Adipocyte (in vitro differentiated cells): ENCODE measurements at places on chromosomes 11 and 22.

GRCh38 chr22:41397143-41397811 is 15.5 kb downstream of the TEF start:
- DNase-seq, result no peak

DNA sequence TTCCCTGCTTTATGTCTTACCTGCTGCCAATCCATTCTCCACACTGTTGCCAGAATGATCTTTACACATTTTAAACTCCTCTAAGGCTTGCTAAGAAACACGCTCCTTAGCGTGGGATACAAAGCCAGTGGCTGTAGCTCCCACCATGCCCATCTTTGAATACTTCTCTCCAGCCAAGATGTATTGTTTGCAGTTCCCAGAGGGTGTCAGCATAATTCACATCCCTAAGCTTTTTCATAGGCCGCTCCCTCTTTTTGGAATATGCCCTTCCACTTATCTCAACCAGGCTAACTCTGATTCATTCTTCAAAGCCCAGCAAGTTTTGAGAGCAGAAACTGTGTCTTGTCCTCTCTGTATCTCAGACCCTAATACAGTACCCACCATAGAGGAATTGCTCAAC is 8.1 kb upstream of the UPK2 start:
- DNase-seq, result no peak

DNA sequence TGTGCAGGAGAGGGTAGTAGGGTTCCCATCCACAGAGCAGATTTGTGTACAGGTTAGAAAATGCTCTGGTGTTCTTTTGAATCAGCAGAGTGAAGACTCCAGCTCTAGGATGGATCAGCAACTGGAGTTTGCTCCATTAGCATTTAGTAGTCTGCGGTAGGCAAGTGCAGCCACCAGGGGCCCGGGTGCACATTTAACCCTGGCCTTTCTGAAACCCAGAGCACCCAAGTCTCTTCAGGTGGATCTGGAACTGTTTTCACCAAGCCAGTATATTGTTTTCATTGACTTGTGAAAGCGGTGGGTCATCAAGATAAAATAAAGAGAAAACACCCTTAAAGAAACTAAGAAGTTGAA is 100.8 kb upstream of the CLPB start:
- no peak for DNase-seq

GRCh38 chr11:17692931-17693330 is 26.4 kb upstream of the MYOD1 start:
- no peak for DNase-seq

DNA sequence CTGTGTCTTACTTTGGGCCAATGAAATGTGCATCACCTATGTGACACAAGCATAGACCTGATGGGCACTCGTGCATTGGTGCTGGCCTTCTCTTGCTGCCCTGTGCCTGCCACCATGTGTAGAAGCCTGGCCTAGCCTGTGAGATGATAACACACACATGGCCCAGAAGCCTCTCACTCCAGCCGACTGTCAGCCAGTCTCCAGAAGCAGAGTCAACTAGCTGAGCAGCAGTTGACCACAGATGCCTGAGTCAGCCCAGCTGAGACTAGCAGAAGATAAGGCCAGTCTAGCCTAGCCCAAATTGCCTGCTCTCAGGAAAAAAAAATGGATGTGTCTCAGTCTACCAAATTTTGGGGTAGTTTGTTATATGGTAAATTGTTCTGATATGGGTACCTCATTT is 46.2 kb downstream of the CSNK2A3 start:
- DNase-seq, result no peak

GRCh38 chr11:45918962-45919675 is 1.4 kb upstream of the PEX16 start:
- no peak for DNase-seq

DNA sequence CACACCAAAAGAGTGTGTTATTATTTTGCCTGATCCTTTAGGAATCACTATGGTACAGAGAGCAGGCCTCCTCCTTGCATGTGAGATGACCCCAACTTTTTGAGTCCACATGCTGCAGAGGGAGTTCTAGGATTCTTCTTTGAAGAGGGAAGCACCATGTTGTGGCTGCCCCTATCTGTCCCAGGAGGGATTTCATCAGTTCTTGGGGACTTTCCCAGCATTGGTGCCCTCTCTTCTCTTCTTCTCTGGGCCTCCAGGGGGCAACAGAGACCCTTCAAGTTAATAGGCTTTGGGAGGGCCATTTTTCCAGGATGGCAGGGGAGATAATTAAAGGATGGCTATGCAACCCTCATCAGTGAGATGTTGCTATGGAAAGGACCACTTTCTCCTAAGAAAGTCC is 3.6 kb downstream of the MMP1 start:
- peak; percentile 22 for DNase-seq

GRCh38 chr11:114149689-114150407 is 90.3 kb downstream of the ZBTB16 start:
- DNase-seq, result peak; percentile 28

DNA sequence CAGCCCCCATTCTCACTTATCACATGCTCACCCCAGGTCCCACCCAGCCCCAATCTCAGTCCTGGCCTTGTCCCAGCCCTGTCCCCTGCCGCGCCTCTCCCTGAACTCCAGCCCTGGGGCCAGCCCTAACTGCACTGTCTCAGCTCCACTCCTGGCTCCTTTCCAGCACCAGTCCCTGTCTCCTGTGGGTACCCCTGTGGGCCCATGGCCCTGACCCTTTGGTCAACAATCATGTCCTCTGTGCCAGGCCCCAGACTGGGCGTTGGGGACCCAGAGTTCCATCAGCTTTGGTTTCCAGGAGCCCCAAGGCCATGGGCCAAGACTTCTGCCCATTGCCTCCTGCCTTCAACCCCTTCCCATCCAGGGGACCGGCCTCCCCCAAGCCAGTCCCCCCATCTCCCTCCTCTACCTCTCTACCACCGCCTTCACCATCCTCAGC is 757 bp downstream of the SPI1 start:
- no peak for DNase-seq

DNA sequence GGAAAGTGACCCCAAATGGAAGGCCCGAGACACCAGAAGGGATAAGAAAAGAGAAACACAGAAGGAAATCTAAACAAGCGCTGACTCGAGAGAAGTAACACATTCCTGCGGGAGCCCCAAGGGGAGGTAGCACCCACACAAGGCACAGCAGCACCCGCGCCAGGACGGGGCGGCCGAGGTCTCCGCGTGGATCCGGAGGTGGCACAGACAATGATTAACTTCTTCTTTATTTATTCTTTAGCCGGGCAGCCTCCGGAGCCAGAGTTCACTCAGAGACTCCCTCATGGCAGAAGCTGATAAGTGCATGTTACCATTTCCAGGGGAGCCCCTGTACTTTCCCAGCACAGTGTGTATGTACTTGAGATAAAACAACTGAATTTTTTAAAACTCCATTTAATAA is 5.1 kb downstream of the TOLLIP start:
- no peak for DNase-seq

DNA sequence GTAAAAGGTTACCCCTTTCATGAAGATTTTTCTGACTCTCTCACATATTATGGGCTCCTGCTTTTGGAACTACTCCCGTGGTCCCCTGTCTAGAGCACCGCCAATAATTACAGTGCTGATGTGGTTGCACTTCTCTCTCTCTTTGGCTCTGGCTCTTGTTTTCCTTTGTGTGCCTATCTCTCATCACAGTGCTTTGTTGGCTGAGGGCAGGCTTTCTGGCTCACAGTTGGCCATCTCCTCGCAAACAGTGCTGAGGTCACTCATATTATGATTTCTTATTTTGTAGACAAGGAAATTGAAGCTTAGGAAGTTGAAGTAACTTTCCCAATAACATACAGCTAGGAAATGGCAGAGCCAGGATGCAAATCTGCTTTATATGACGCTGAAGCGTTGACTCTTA is 192.5 kb downstream of the DDX10 start:
- no peak for DNase-seq

DNA sequence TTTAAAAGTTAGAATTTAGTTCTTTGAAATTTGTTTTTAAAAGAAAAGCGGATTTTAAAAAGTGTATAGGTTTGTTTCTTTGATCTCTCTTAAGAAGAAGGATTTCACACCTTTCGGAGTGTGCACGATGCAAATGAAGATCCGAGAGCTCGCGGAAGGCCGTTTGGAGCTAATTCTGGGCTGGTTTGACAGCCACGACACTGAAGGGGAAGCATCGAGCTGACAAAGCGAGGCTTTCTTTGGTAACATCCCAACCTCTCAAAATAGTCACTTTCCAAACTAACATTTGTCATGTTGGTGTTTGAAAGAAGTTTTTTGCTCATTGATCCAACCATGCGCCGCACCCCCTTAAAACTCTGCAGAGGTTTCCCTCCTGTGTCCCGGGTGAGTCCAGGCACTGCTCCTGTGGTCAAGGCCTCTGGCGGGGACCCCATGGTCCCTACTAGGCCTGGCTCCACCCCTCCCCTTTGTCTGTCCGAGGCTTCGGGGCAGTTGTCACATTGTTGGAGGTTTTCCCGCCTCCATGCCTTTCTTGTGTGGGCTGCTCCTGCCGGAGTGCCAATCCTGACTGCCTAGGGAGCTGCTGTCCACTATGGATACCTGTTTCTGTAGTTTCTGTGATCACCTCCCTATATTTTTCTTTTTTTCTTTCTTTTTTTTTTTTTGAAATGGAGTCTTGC is 39.7 kb downstream of the MPPED1 start:
- DNase-seq, result no peak

DNA sequence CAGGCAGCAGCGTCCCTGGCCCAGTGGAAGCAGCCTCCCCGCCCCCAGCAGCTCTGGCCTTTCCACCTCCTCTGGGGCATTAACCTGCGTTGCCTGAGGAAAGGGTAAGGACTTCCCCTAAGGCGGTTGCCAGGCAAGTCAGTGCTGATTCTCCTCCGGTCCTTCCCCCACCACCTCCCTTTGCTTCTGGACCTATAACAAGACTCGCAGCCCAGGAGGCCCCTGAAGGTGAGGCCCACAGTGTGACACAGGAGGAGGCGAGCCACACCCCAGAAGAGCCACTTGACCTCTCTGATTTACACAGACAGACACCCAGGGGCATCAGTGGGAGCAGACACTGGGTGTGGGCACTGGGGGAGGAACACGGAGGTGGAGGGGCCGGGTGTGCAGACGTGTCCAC is 35.4 kb downstream of the ASCL2 start:
- no peak for DNase-seq

DNA sequence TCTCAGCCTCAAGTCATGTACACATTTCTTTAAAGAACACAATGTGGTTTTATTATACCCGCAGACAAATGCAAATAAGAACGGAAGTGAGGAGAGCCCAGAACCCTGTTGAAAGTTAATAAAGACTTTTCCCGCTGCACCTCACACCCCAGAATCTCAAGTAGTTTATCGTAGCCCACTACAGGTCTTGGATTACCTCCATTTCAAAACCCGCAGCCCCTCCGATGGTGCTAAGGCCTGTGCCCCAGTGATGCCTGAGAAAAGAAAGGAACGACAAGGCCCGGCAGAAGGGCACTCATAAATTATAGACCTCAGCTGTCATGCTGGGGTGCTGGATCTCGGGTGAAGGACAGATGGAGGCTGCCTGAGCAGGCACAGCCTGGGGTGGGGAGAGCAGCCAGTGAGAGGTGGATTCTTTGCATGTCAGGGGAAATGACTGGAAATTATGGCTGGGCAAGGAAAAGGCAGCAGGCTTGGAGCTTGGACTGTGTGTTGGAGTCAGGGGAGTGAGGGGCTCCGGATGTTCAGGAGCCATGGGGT is 354.1 kb downstream of the NTM start:
- DNase-seq, result no peak

GRCh38 chr11:17725174-17725573 is 5.8 kb downstream of the MYOD1 start:
- no peak for DNase-seq

- DNase-seq, result no peak
Observed at GRCh38 chr22:23388517-23388890, 191.6 kb downstream of the IGLL1 start.

GRCh38 chr11:16049611-16050010 is 306.7 kb downstream of the SOX6 start:
- DNase-seq, result no peak

- no peak for DNase-seq
Observed at GRCh38 chr11:115745066-115745465, 240.9 kb upstream of the CADM1 start.

- DNase-seq, result no peak
Observed at GRCh38 chr11:33162831-33163230, 1.6 kb upstream of the CSTF3 start.

DNA sequence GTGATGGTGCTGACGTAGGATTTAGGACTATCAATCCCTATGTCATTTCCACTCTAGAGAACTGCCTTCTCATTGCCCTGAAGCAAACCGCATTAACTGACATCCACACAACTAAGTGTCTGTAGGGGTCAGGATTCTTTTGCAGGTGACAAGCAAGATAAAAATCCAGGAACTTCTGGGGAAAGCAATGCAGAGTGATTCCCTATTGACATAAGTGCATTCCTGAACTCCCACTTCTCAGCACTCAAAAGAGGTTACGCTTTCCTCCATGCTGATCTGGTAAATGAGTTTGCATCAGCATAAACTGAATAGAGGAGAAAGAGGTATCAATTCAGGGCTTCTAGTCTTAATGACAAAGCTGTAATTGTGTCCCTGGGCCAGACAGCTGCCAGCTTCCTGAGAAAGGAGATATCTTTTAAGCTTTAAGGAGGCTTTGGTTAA is 224.6 kb upstream of the ISX start:
- DNase-seq, result no peak

- no peak for DNase-seq
Observed at GRCh38 chr22:33796494-33796893, 123.8 kb downstream of the LARGE1 start.

- no peak for DNase-seq
Observed at GRCh38 chr11:107478922-107479321, 21.3 kb upstream of the CWF19L2 start.

DNA sequence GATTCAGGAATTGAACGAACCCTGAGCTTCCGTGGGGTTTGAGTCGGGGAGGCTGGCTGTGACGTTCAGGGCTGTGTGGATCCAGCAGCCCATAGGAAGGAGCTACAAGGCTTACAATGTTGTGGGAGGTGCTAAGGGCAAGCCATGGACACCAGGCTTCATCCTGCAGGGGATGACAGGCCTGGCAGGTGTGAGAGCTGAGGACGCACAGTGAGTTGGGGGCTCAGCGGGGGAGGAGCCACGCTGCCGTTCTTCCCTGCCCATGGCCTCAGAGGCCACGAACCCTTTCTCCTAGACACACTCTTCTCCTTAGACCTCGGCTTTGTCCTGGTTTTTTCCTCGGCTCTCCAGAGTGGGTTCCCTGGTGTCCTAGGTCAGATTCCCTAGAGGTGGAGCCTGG is 113.3 kb upstream of the SLC22A12 start:
- DNase-seq, result no peak

- DNase-seq, result no peak
Observed at GRCh38 chr11:69551963-69552362, 70.5 kb downstream of the LINC01488 start.

- no peak for DNase-seq
Observed at GRCh38 chr11:106167085-106167484, 89.6 kb downstream of the AASDHPPT start.

GRCh38 chr11:122214567-122214966 is 98.6 kb upstream of the BLID start:
- DNase-seq, result peak; percentile 52

GRCh38 chr22:31615940-31616314 is 46.1 kb downstream of the PISD start:
- DNase-seq, result no peak
